Stimulated activated CD4-positive, alpha-beta T cell treated with anti-CD3 and anti-CD28 coated beads, Interleukin-12 subunit alpha, Interleukin-12 subunit beta, amount 100 ng/mL, for 48 hours (primary cell): ENCODE measurements at places on chromosomes 1 and 21.

DNA sequence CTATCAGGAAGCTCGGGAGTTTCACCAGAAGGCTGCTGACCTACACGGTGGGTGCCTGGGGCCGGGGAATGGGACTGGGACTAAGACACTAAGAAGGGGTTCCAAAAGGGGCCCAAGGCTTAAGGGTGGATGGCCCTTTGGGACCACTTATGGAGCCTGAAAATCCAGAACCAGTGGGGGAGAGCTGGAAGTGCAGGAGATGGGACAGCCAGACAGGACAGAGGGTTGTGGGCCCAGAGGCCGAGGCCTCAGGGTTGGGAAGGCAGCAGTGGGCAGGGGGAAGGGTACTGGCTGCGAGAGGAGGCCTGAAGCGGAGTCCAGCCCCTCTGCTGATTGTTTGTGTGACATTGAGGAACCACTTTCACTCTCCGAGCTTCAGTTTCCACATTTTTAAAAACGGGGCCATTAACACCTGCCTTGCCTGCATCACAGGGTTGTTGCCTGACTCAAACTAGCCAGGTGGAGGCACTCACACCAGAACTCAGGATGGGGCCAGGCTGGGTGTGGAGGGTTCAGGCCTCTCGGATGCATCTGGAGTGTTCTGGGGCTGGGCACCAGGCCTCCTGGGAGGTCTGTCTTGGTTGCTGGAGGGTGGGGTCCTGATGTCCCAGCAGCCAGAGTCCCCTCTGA, 3.0 kb downstream of the TTC24 start:
- no peak for DNase-seq

DNA sequence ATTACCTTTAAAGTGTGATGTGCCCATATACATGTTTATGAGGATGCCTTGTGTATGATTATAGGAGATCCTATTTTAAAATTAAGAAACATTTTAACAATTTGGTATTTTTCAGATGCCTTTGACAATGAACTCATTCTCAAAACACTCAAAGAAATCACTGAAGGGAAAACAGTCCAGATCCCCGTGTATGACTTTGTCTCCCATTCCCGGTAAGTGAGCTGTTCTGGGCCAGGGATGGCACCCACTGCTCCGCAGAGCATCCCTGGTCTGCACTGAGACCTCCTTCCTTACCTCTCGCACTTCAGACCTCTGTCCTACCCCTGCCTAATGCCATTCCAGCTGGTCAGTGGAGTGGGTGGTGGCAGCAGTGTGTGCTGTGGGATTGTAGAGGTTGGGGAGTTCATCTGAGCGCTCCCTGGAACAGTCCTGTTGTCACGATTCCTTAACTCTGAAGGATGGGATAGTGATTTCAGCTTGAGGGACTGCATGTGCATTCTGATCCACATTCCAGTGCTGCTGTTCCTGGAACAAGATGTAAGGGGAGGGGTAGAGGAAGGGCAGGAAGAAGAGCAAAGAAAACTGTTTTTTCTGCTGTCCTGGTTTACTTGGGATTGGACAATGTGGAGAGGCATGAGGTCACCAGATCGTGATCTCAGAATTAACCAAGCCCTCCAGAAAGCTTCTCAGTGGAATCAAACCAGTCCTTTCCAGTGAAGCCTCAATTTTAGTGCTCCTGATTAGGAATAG, 63.9 kb downstream of the UCK2 start:
- no peak for DNase-seq

GRCh38 chr1:58308206-58308605, 238.3 kb downstream of the OMA1 start:
- no peak for DNase-seq

GRCh38 chr1:71964188-71964587, 318.2 kb downstream of the NEGR1 start:
- DNase-seq, result no peak

GRCh38 chr1:245383396-245384330, 228.9 kb downstream of the KIF26B start:
- DNase-seq, result no peak

- DNase-seq, result no peak
Observed at GRCh38 chr1:10667861-10668761, 128.3 kb downstream of the CASZ1 start.

DNA sequence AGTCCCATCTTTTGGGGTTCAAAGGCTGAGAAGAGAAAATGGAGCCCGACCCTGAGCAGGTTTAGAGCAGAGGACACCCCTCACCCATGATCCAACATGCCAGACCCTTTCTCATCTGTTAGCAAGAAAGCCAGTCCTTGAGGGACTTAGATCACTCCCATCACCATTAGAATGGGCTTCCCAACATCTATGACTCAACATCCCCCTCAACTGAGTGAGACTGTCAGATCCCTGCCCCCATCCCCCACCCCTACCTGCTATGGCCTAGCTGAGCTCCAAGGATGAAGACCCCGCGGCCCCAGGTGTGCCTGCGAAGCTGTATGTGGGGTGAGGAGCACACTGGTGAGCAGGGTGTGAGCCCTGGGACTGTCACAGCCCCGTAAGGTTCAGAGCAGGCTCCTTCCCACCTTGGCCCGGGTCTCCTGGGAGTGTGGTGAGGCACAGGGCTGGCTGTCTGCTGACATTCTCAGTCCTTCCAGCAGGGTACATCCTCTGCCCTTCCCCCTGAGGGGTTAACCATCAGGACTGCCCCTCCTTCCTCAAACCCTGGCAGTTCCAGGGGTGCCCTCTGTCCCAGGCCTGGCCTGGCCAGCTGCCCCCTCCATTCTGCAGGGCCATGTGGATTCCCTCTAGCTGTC, 21.4 kb upstream of the BLACAT1 start:
- no peak for DNase-seq

- DNase-seq, result no peak
Observed at GRCh38 chr1:59432531-59433439, 135.9 kb downstream of the FGGY start.

DNA sequence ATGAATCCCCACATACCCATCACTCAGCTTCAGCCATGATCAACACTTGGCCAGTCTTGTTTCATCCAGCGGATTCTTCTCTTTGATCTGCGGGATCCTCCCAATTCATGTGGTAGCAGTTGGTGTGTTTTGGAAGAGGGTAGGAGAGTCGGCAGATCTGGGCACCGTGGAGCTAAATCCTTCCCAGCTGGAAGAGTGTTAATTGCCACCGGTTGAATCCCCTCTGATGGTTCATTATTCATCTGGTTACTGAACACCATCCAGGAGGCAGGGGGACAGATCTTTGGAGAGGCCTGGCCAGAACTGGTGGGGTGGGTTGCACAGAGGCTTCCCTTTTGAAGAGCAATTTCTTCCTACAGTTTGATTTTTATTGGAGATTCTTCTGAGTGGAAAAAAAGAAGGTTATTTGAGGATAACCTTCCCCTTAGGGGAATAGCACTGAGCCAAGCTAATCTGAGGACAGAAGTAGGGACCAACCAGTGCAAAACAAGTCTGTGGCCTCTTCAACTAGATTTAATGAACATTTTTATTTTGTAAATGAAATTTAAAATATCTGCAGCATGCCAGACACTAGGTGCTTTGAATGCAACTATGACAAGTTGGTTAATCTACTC, 8.1 kb downstream of the NFASC start:
- no peak for DNase-seq

DNA sequence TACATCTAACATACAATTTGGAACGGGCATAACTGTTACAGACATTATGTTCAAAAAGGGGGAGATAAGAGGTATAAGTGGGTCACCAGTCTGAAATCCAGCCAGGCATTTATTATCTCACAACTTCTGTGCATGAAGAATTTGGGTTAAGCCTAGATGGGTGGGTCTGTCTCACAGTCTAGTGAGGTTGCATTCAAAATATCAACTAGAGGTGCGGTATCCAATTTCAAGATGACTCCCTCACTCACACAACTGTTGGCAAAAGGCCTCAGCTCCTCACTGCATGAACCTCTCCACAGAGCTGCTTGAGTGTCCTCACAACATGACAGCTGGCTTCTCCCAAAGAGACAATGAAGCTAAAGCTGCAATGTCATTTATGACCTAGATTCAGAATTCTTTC, 4.7 kb downstream of the AUNIP start:
- DNase-seq, result no peak

DNA sequence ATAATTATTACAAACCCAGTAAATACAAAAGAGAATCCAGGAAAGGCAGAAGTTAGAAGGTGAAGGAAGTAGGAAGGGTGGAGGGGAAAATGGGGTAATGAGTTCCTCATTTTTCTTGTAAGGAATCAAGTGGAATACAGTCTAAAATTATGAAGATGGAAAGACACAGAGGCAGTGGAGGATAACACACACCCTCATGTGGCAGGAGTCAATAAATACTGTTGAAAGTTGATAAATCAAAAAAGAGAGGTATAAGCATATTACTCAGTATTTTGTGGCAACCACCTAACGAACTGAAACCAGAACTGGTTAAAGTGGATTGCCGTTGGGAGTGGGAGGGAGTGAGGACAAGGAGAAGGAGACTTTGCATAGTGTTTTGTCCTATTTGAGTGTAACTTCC, 78.6 kb upstream of the SLC44A3 start:
- no peak for DNase-seq

DNA sequence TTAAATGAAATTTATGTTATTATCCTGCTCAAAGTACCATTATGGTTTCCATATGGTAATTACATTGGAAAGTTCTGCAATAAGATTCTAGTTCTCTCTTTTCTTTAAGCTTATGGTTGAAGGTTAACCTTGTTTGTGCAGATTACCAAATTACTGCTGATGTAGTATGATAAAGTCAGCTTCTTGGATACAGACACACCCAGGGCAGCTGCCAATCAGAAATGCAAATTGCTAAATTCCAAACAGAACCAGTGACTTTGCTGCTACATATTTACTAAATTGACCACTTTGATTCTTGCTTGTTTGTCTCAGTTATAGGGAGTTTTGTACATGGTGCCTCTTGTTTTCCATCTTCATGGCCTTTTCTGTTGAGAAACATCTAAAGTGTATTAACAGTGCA, 26.5 kb downstream of the GNAT2 start:
- DNase-seq, result no peak
